Panc1 (cell line): ENCODE measurements at places on chromosomes 1 and 21. TPM values are rescaled to one million over a fixed set of nuclear protein-coding genes. Genes with fewer than 3 reads are reported as not detected.

DNA sequence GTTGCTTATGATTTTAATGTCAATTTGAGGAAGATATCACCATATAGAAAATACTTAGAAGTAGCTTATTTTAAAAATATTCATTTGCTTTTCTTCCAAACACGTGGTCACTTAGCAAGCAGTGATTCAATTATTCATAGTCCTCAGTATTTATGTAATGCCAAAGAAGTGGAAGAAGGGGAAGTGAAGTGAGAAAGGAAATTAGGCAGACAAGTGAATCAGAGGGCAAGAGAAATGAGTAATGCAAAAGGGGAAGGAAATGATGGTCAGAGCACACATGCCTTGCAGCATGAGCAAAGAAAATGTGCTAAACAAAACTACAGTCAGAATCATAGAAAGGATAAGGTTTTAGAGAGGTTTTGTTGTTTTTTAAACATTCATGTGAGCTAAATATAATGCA, 31.8 kb downstream of the SDCCAG8 start:
- no peaks in the 10 kb centered on the region for H3K36me3 ChIP-seq
- H3K4me1 ChIP-seq, result no peaks in the 10 kb centered on the region
- H3K27ac ChIP-seq, result no peak overlapping the region
- H3K4me3 ChIP-seq, result no peak overlapping the region
- no peak for DNase-seq

The S100A13 gene
- total RNA-seq, result 111 TPM

GRCh38 chr1:155976913-155977689, 1.2 kb downstream of the ARHGEF2 start:
- peak overlapping the region; percentile 82 for H3K4me3 ChIP-seq
- peaks cover 60% of the 10 kb centered on the region for H3K4me1 ChIP-seq
- no peaks in the 10 kb centered on the region for H3K27me3 ChIP-seq

DNA sequence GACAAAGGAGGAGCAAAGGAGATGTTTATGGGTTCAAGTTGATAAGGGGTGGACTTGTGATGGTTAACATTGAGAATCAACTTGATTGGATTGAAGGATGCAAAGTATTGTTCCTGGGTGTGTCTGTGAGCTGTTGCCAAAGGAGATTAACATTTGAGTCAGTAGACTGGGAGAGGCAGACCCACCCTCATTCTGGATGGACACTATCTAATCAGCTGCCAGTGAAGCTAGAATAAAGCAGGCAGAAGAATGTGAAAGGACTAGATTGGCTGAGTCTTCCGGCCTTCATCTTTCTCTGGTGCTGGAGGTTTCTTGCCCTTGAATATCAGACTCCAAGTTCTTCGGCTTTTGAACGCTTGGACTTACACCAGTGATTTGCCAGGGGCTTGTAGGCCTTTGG, 98.7 kb upstream of the DAB1 start:
- H3K4me3 ChIP-seq, result no peak overlapping the region
- no peak for DNase-seq
- H3K4me1 ChIP-seq, result no peaks in the 10 kb centered on the region
- H3K27ac ChIP-seq, result no peak overlapping the region
- no peaks in the 10 kb centered on the region for H3K27me3 ChIP-seq

- no peaks in the 10 kb centered on the region for H3K4me1 ChIP-seq
- H3K36me3 ChIP-seq, result no peaks in the 10 kb centered on the region
- no peak for DNase-seq
- no peaks in the 10 kb centered on the region for H3K27me3 ChIP-seq
These were observed 41.8 kb upstream of the SLC16A1 start for GRCh38 chr1:112997781-112998180.

The DDX59 gene
- total RNA-seq, result 26.4 TPM

GRCh38 chr1:46407636-46408035, 13.5 kb downstream of the FAAH start:
- no peak for DNase-seq
- H3K27me3 ChIP-seq, result no peaks in the 10 kb centered on the region
- no peaks in the 10 kb centered on the region for H3K36me3 ChIP-seq
- H3K4me3 ChIP-seq, result no peak overlapping the region
- no peak overlapping the region for H3K27ac ChIP-seq

GRCh38 chr1:2127187-2128145, 67.1 kb downstream of the FAAP20 start:
- no peaks in the 10 kb centered on the region for H3K36me3 ChIP-seq
- no peak overlapping the region for H3K27ac ChIP-seq
- H3K4me3 ChIP-seq, result no peak overlapping the region
- no peaks in the 10 kb centered on the region for H3K27me3 ChIP-seq
- peaks cover 5% of the 10 kb centered on the region for H3K4me1 ChIP-seq
- DNase-seq, result no peak

The SPRR2E gene
- not detected for total RNA-seq

- H3K27ac ChIP-seq, result no peak overlapping the region
- no peaks in the 10 kb centered on the region for H3K4me1 ChIP-seq
- DNase-seq, result no peak
These were observed 13.6 kb upstream of the LRP8 start for GRCh38 chr1:53341521-53341895.

- H3K4me3 ChIP-seq, result peak overlapping the region; percentile 54
- H3K27ac ChIP-seq, result no peak overlapping the region
- no peak for DNase-seq
- peaks cover 3% of the 10 kb centered on the region; the same call in 1 of the 2 replicates for H3K36me3 ChIP-seq
- H3K4me1 ChIP-seq, result no peaks in the 10 kb centered on the region; the same call in 1 of the 2 replicates
These were observed 81.1 kb upstream of the AK4 start for GRCh38 chr1:65066766-65067490.

DNA sequence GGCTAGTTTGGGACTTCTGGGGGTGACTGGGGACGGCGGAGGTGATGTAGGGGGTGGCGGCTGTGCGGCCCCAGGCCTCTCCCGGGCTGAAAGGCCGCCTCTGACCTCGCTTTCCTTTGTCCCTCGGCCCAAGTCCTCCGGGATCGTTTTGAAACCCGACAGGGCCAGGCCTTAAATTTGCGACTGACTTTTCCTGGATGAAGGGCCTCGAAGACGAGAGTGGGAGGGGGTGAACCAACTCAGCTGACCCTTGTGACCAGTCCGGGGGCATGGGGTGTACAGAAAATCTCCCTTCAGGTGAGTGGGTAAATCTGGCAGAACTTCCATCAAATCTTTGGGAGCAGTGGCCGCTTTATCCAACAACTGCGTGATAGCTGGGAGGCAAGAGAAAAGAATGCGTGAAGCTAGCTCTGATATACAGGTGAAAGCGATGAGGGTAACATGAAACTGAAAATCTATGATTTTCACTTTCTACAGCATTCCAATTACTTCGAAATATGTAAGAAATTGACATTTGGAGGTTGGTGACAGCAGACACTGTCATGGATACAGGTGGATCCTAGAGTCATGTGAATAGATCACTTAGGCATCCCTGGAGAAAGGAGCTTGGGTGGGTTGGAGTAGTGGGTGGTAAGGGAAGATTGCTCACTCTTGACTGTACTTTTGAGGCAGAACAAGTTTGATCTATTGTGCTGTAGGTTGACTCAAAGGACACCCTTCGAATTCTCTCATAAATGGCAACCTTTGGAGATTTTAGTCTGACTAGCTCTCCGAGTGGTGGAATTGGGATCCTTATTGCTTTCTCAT, 885 bp downstream of the AHCYL1 start:
- no peak for DNase-seq
- H3K36me3 ChIP-seq, result peaks cover 9% of the 10 kb centered on the region
- peaks cover 51% of the 10 kb centered on the region for H3K4me1 ChIP-seq
- H3K27me3 ChIP-seq, result no peaks in the 10 kb centered on the region

GRCh38 chr1:23911921-23912320, 1.2 kb downstream of the CNR2 start:
- H3K4me3 ChIP-seq, result no peak overlapping the region
- H3K36me3 ChIP-seq, result no peaks in the 10 kb centered on the region
- H3K27me3 ChIP-seq, result no peaks in the 10 kb centered on the region
- H3K4me1 ChIP-seq, result no peaks in the 10 kb centered on the region
- H3K27ac ChIP-seq, result no peak overlapping the region
- no peak for DNase-seq

The PTGER3 gene
- total RNA-seq, result 0.08 TPM

DNA sequence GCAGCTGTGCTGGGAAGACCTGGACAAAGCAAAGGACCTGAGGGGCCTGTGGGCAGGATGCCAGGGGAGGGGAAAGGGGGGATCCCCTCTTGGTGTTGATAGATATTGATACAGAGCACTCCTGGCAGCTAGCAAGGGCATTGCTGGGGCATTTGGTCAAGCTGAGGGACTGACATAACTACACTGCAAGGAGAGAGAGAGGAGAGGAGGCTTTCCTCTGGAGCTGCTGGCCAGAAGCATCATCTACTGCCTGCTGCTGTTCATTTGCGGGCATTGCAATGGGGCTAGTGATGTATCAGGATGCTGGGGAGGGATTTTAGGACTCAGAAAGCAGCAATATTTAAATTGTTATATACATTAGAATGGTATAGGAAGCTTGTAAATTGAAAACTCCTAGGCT, 142.0 kb downstream of the ZNF648 start:
- H3K36me3 ChIP-seq, result no peaks in the 10 kb centered on the region
- no peak for DNase-seq
- no peaks in the 10 kb centered on the region for H3K27me3 ChIP-seq
- no peak overlapping the region for H3K27ac ChIP-seq
- no peak overlapping the region for H3K4me3 ChIP-seq
- H3K4me1 ChIP-seq, result no peaks in the 10 kb centered on the region

GRCh38 chr1:177210071-177210470, 39.3 kb downstream of the BRINP2 start:
- H3K27ac ChIP-seq, result no peak overlapping the region
- no peak overlapping the region for H3K4me3 ChIP-seq
- DNase-seq, result no peak
- H3K4me1 ChIP-seq, result no peaks in the 10 kb centered on the region
- no peaks in the 10 kb centered on the region for H3K27me3 ChIP-seq

DNA sequence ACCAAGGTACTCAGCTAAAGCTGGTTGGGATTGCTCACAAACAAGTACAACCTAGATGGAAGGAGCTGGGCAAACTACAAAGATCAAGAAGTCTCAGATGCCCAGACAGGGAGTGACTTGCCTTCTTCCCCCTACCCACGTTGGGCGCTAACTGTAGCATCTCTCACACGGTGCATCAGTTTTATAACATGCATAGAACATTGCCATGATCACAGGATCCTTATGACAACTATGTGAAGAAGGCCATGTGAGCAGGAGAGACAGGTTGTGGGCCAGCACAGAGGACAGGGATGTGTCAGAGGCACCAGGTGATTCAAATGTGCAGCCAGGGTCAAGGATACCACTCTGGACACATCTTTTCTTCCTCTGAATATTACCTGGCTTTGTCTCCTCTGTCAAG, 28.3 kb upstream of the CYP4B1 start:
- no peak overlapping the region for H3K27ac ChIP-seq
- H3K27me3 ChIP-seq, result no peaks in the 10 kb centered on the region
- no peaks in the 10 kb centered on the region for H3K36me3 ChIP-seq
- DNase-seq, result no peak

DNA sequence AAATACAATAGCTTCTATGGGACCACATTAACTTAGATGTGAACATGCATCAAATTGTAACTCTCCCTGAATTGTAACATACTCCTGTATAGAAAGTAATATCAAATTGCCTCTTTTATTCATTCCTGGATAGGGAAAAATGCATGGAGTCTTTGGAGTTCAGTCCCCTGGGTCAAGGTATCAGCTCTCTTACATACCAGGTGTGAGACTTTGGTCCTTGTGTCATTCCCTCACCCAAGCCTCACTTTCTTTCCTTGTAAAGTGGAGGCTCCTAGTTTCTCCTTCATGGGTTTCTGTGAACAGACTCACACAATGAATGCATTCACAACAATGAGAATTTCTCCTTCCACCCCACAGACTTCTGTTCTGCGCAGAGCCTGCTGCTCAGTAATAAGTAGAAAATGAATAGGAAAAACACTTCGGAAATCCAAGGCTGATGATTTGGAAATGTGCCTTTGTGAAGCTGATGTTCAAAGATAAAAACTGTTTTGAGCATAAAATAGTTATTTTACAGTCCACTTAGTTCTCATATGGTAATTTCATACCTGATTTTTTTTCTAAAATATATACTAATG, 185.3 kb downstream of the AK5 start:
- no peaks in the 10 kb centered on the region for H3K36me3 ChIP-seq
- no peaks in the 10 kb centered on the region for H3K27me3 ChIP-seq
- H3K4me3 ChIP-seq, result no peak overlapping the region

The NHLH1 gene
- 0.18 TPM for total RNA-seq

The C1orf185 gene
- not detected for total RNA-seq

DNA sequence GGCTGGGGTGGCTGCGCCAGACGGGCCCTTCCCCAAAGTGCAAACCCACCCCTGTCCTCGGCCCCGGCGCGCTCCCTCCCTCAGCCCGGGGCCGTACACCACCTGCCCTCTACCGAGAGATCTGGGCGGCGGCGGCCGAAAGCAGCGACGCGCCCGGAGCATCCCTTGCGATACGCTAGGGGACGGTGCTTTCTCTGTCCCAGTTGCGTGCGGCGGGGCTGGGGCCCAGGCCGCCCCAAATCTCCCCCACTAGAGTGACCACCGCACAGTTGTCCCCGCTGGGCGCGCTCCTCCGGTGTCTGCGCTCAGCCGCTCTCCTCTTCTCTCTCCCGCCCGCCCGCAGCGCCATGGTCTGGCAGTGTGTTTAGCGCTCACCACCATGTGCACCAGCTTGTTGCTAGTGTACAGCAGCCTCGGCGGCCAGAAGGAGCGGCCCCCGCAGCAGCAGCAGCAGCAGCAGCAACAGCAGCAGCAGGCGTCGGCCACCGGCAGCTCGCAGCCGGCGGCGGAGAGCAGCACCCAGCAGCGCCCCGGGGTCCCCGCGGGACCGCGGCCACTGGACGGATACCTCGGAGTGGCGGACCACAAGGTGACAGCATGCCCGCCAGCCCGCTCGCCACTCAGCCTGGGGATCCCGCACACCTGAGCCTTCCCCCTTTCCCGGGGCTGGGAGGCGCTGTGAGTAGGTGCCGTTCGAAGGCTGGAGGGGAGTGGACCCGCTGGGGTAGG, 1.0 kb downstream of the ST6GALNAC5 start:
- no peak overlapping the region for H3K4me3 ChIP-seq
- no peaks in the 10 kb centered on the region for H3K36me3 ChIP-seq
- no peaks in the 10 kb centered on the region for H3K4me1 ChIP-seq
- H3K27ac ChIP-seq, result no peak overlapping the region

The LCE2A gene
- not detected for total RNA-seq

DNA sequence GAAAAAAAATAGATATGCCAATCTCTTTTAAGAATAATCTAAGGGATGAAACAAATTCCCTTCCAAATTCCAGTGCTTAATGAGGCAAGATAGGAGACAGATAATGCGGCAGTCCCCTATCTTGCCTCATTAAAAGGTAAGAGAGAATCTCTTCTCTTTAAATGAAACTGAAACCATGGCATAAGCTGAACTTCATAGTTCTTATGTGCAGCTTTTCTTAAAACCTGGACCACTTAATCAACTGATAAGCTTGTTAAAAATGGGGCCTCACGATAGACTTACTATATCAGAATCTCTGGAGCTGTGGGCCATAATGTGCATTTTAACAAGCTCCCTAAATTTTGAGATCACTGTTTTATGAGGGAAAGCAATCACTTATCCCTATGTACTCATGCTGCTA, 79.2 kb downstream of the NIBAN1 start:
- H3K36me3 ChIP-seq, result no peaks in the 10 kb centered on the region
- no peak for DNase-seq
- no peaks in the 10 kb centered on the region for H3K27me3 ChIP-seq
- no peaks in the 10 kb centered on the region for H3K4me1 ChIP-seq
- H3K4me3 ChIP-seq, result no peak overlapping the region

The LCE1F gene
- not detected for total RNA-seq
